ENCODE measurements at places on chromosomes 7 and 10.

GRCh38 chr10:130464426-130464825, 328.2 kb downstream of the GLRX3 start:
- DNase-seq, result no peak

- no peak for DNase-seq
These were observed 5.3 kb downstream of the ESYT2 start for GRCh38 chr7:158824028-158824427.

DNA sequence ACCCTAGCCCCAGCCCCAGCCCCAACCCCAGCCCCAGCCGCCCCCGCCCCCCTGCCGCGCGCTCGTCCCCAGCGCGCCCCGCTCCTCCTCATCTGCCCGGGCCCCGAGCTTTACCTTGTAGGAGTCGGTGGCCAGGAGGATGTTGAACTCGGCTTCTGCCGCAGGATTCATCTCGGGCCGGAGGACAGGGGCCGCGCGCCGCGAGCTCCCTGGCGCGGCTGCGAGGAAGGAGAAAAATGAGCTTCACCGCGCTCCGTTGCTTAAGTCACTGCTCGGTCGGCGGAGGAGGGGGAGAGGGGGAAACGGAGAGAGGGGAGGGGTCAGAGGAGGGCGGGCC, at the start of gene NAMPT:
Gene NAMPT, minus strand, starts transcription at position 270 of the 337 bp plus-strand sequence. Its CDS starts 99 bp downstream, at position 171.
- no peak for DNase-seq

GRCh38 chr7:82674268-82674667, 230.7 kb upstream of the CACNA2D1 start:
- DNase-seq, result no peak

- no peak for DNase-seq
These were observed 254.2 kb upstream of the AOAH start for GRCh38 chr7:36978461-36978860.

- DNase-seq, result no peak
These were observed 16.9 kb downstream of the ZNF800 start for GRCh38 chr7:127375631-127376030.

GRCh38 chr7:111864291-111864976, 302.1 kb upstream of the IMMP2L start:
- DNase-seq, result no peak

DNA sequence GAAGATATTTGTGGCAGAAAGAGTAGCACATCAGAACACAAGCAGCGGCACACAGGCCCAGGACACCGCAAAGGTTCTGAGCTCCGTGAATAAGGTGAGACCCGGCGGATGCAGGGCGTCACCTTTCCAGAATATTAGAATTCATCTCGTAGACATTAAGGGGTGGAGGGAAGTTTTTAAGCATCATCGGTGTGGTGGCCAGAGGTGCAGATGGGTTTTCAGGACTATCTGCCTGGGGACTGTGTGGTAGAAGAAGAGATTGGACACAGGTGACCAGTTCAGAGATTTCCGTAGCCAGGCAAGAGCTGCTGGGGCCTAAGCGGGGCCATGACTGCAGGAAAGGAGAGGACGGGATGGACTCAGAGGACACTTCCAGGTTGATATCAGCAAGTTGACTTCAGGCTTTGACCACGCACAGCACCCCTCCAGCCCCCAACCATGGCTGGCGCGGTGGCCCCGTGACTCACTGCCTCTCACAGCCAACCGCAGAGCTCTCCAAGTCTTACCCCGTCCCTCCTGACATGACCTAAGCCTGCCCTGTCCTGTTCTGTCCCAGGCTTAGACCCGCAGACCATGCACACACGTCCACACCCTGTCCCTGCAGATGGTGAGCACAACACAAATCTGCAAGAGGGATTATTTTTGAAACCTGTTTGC, 97.2 kb downstream of the OAT start:
- DNase-seq, result no peak

DNA sequence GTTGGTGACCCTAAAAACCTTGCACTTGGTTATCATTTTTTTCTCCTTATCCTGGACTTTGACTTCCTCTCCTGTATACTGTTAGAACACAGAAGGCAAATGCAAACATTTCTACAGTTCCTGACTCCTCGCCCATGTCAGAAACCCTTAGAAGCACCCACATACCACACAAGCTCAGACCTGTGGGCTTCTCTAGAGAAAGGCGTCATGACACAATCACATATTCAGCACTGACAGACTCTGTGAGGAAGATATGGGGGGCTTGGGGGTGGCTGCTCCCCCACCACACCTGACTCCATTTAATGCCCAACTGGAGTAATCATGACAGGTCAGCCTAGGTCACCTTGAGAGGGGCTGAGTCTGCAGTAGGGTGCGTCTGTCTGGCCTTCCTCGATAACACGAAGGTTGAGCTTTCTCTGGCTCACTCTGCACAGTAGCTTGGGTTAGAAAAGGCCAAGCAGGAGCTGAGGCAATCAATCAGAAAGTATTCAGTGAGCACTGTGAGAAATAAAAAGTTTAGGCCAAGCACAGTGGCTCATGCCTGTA, 50.9 kb downstream of the CCDC3 start:
- DNase-seq, result no peak

DNA sequence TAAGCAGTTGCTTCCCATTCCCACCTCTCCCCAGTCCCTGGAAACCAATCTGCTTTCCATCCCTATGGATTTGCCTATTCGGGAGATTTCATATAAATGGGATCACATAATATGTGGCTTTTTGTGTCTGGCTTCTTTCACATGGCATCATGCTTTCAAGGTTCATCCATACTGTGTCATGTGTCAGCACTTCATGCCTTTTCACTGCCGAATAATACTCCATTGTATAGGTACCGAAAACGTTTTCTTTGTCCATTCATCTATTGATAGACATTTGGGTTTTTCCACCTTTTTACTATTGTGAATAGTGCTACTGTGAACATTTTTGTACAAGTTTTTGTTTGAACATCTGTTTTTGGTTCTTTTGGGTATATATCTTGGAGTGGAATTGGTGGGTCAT, 12.5 kb downstream of the RBM20 start:
- DNase-seq, result no peak

- DNase-seq, result no peak
These were observed 179.5 kb upstream of the PLXNA4 start for GRCh38 chr7:132755538-132756483.

DNA sequence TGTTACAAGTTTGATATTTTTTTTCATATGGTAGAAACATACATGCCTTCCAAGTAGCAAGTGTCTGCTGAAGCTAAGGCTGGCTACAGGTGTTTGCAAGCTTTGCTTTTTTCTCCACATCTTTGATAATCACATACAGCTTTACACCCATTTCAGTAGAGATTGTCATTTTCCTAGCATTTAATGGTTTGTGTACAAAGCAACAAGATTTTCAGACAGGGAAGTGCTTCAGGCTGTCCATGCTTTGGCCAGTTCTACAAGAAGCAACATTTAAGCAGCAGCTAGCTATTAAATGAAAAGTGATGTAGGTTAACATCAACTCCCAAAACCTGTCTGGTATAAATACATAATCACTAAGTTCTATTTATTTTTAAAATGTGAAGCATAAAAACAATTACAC, 2.3 kb downstream of the HDAC9 start:
- no peak for DNase-seq

DNA sequence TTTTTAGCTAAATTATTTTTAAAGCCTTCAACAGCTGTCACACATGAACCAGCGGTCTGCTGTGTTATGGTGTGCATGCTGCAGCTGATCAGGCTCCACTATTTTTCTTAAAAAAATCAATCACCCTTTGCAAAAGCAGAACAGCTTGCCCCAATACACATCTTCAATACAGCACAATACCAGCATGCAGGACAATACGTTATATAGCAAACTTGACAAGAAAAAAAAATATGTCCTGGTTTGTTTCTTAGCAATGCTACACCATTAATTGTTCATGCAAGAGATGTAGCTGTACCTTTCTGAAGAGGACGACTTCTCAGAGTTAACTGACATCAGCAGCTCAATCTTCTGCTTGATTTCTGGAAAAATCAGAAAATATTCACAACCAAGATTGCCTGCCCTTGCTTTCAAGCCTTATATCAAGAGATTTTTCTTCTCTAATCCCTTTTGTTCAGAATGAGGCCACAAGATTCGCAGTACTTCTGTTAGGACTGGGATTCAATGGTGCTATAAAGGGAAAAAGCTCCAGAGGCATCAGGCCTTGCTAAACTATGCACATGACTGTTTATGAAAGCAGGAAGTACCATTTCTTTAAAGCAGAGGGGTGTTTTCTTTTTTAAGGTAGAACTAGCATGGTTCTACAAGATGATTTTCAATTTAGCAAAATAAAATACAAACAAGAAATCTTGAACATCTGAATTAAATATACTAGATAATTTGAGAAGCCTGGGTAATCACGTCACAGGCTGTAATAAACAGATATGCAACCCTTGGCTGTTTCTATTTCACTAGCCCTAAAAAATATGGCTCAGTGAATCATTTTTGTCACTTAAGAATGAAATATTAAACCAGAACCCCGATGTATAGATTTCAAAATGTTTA, 120.0 kb downstream of the SRPK2 start:
- DNase-seq, result no peak

- no peak for DNase-seq
These were observed 26.4 kb upstream of the FRAT2 start for GRCh38 chr10:97360705-97361536.

- DNase-seq, result peak; percentile 43
These were observed 26.6 kb downstream of the FGF8 start for GRCh38 chr10:101749047-101750016.

- DNase-seq, result peak; percentile 22
These were observed 98.9 kb downstream of the WDR11 start for GRCh38 chr10:120950051-120950561.

DNA sequence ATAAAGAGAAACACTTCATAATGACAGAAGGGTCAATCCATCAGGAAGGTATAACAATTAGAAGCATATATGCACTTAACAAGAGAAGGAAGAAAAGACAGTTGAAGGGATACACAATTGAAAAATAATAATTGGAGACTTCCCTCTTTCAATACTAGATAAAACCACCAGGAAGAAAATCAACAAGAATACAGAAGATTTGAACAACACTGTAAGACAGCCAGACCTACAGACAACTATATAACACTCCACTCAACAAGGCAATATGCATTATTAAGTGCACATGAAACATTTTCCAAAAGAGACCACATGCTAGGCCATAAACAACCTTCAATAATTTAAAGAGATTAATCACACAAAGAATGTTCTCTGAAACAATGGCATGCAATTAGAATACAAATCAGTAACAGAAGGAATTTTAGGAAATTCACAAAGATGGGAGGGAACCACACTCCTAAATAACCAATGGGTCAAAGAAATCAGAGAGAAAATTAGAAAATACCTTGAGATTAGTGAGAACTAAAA, 35.1 kb downstream of the ZNF438 start:
- no peak for DNase-seq

- DNase-seq, result peak; percentile 74
These were observed 51.6 kb downstream of the PRLHR start for GRCh38 chr10:118543714-118544400.

DNA sequence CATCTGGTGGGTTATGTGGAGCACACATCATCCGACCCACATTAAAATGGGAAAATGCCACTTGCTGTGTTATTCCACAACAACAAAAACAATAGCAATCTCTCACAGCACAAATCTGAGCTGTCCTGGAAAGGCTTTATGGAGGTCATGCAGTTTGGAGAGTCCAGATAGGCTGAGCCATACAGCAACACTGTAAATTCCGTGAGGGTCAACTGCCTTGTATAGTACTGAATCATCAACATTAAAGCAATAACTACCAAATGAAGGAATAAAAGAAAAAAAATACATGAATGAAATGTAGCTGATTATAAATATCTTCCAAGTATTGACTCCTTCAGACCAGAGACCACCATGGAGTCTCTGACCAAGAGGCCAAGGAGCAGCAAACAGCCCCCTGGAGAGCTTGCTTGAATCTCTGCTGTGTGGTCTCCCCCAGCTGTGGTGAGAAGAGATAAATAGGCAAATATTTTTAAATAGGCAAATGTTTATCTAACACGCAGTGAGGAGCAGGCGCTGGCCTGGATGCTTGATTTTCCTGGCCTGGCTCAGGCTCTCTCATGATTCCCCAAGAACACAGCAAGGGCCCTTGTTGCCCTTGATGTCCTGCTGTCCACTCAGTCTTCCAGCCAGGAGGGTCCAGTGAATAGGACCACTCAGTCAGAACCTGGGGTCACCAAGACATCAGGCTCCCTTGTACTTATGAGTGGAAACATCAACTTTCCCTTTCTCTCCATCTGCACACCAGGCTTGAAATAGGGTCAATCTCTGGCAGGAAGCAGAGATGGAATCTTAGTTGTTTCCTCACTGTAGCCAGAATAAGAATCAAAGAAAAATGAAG, 1021.3 kb downstream of the XPNPEP1 start:
- no peak for DNase-seq

DNA sequence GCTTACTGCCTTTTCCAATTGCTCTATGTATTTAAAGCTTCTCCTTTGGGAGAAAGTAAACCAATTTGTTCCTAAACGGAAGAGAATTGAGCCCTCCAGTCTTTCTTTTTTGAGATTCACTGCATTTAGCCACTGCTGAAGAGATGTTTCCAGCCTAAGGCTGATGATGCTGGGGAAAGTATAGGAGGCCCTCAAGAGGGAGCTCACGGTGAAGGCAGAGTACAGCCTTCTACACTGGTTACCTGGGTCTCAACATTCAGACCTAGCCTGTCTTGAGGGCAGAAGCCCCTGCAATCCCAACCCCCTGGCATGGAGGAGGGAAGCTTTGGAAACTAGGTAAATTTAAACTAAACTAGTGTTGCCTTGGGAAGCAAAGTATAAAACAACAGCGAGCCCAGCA, 316.7 kb upstream of the TPK1 start:
- DNase-seq, result no peak

DNA sequence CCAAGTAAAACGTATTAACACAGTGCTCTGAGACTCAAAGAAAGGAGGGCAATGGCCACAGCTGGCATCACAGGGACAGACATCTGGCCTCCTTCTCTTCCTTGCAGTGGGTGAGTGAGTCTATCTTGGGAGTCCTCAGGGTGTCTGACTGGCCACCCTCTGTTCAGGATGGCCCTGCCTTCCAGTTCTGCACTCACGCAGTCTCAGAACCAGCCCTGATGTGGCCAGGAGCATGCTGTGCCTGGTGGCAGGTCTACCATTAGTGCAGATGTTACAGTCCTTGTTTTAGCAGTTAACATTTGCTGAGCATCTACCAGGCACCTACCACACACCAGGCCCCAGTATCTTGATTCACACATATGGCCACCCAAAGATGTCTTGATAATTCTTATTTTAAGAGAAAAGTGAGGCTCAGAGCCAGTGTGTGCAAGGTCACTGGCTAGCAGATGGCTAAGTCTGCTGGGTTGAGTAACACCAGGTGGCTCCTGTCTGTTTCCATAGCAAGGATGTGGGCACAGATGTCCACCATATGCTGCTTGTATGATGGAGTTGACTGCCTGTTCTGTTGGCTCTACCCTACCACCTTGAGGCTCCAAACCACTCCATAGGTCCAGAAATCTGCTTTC, 23.2 kb upstream of the ARHGAP22 start:
- no peak for DNase-seq

All from endothelial cell (in vitro differentiated cells).